Right cardiac atrium (tissue), 5 donors: ENCODE measurements at places on chromosomes 4 and X. TPM values are rescaled to one million over a fixed set of nuclear protein-coding genes. Genes with fewer than 3 reads are reported as not detected.

- DNase-seq: no peak
Observed at GRCh38 chrX:17511556-17511955, 136.6 kb downstream of the NHS start.

GRCh38 chr4:105148356-105148755 is 1.7 kb downstream of the TET2 start:
- no peak for DNase-seq

- no peak for DNase-seq
Observed at GRCh38 chr4:107468156-107468555, 251.9 kb downstream of the PAPSS1 start.

DNA sequence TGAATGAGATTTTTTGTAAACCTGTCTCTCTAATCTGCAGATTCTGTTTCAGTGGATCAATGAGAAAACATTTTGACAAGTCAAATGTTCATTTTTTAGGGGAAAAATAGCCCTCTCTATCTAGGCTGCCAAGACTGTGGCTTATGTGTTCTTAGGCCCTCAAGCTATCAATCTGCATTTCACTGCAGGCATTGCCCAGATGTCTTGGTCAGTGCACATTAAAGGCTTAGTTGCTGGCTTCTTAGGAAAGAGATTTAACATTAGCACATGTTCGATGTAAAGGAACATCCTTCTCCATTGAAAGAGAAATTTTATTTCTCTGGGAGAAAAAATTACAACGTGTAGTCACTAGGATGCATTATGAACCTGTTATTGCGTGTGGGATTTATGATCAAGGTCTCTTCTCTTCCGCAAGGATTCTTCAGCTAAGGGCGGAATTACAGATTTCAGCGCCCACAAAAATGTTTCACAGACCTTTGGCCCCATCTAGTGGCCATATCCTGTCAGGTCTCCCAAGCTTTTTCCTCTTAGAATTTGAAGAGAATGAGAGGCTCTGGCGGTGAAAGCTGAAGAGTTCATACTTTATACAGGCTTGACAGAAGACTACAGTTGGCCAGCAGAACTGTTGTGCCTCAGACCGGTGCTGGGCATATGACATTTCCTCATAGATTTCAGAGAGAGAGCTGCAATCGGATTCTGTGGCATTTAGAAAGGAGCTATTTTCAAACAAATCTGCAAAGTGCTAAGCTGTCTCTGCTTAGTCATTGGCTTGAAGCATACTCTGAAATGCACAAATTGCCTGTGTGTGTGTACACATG is 144.6 kb upstream of the NOCT start:
- peak; percentile 45 for DNase-seq

DNA sequence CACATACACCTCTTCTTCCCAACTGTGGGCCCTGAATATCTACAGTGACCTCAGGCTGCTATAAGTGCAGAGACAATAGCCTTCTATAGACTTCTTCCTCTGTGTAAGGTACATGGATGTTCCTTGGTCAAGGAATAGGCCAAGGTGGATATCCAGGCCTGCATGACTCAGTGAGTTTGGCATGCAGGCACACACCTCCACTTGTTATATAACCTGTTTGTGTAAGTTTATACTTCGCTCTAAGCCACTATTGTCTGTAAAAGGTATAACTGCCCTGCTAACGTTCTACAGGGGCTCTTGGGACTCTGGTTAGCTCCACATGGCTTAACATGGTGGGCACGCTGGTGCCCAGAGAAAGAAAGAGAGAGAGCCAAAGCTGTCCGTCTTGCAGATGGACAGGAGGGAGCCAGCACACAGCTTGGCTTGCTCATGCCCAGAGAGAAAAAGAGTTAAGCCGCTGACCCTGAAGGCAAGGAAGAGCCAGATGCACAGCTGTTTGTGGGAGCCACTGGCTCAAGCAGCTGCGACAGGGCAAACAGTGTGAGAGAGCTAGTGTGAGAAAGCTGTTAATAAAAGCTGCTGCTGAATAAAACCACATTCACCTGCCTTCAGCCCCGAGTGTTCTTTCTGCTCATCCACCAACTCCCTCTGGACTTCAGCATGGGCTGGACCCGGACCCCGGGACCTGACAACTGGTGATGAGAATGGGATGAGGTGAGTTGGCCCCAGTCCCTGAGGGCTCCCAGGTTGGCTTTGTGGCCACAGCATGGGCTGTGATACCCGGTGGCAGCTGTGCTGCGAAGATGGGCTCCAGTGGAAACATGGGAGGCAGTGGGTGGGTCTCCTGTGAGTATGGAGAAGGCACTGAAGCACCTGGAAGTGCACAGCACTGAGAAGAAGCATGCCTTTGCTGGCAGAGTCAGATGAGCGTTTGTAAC is 44.5 kb upstream of the ZBTB33 start:
- DNase-seq: no peak

GRCh38 chr4:9845791-9846493 is 64.5 kb downstream of the DRD5 start:
- no peak for DNase-seq

DNA sequence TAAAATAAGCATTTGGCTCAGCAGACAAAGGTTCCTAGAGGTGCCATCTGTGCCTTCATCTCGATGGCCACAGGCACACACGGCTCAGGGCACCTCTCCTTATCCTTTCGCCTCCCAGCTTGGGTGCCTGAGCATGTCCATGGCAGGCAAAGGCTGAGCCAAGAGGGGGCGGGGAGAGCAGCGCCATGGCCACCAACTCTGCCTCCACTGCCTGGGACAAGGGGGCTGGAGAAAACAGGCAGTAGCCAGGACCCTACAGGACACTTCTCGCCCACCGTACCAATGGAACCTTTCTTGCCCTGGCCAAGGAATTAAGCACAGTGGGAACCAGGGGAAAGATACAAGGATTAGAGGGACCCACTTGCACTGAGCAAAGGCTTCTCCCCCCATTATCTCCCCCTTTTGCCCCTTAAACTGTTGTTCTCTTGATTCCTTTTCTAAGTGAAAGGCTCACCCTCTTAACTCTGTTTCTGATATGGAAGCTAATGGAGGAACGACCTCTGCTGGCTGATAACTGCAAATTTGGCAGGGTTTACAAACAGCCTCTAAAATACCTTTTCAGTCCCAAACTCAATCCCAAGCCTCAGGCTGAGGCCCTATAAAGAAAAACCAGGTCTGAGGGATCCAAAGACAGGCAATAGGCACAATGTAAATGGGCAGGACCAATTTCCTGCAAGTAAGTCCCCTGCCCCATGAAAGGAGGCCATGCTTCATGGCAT is 335.2 kb downstream of the ADAM29 start:
- no peak for DNase-seq

GRCh38 chrX:70527610-70528345 is 83.1 kb downstream of the DLG3 start:
- no peak for DNase-seq

DNA sequence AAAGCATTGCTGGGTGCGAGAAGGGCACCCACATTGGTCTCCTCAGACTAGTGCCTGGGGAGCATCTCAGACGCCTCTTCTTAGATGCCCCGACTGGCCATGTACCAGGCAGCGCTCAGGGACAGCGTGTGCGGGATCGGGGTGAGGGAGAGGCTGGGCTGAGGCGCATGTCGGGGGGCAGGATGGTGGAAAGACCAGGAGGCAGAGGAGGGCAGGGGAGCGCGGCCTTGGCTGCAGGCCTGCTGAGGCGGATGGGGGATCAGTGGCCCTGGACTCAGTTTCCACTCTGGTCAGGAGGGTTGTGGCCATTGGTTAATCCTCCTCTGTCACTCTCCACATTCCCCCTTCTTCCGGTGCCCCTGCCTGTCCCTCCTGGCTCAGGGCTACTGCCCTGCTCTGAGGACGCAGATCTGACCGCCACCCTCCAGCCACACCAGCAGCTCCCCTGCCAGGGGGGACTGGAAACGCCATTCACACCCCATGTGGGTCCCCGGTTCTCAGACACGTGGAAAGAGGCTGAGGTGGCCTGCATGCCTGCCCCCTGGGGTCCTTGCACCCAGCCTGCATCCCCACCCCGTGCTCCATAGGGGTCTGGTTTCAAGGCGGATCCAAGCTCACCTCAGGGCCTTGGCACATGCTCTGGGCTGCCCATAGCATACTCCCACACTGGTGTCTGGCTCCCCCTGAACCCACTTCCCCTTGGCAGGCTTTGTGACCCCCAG is 105.9 kb downstream of the CPZ start:
- DNase-seq: no peak

DNA sequence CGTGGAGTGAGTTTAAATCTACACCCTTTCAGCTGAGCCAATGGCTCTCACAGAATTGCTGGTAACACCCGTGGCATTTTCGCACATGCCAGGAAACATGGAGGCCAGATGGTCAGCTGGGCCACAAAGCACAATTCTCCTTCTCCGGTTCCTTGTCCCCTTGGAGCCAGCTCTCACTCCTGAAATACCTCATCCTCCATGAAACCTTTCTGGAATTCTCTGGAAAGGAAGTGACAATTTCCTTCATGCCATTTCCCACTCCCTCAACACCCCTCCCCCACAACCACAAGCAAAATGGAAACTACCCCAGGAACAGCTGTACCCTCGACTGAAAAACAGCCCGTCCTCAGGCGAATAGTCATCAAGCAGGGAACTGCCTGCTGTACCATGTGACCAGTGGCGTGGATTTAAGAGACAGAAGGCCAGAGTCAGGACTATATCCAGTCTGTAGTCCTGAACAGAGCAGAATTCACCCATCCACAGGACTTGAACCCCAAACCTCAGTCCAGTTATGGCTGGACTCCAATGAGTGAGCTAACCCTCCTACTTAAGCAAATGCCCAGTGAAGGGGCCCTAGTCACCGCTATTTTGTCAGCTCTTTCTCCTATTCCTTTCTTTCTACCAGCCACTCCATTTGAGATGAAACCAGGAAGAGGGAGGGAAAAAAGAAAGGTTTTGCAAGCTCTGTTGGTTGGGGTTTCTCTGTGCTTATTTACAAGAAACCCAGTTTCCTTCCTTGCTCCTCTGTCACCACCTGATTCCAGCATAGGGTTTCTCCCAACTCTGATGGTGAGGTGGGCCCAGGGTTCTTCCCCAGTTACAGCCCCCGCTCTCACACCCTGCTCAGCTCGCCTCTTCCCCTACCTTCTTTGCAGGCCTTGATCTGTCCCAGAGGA is 24.5 kb downstream of the ELF4 start:
- no peak for DNase-seq

- DNase-seq: no peak
Observed at GRCh38 chrX:21691512-21692018, 33.4 kb upstream of the KLHL34 start.

DNA sequence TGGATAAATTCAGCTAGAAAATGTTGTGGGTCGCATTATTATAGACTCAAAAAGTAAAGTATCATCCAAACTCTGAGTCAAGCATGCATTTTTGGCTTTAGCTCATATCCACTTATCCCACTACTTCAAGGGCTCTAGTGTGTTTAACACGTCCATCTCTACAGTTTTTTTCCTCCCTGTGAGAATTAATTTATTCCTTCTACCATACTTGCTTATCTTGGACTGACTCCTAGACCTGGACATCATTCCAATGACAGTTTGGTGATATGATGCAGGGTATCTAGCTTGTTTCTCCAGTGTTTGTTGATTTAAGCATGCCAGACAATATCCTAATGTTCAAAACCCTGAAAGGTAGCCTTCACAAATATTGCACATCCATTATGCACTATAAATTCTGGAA is 1037.1 kb upstream of the INTU start:
- DNase-seq: no peak

GRCh38 chr4:70997036-70997435 is 3.6 kb downstream of the DCK start:
- no peak for DNase-seq

DNA sequence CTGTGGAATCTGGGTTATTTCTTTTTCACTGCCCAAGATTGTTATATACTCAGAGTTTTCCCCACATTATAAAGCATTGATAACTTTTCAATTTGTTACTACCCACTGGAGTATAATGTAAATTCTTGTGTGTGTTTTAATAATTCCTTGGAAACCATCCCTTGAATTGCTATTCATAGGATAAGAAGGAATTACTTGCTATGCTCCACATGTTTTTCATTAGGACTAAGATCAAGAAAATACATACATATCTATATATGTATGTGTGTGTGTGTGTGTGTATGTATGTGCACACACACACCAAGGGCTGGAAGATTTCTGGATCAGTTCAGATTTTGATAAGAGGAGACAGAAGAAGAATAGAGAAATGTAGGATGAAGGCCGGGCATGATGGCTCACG is 206.4 kb upstream of the JADE1 start:
- no peak for DNase-seq

GRCh38 chrX:22186165-22186564 is 86.5 kb upstream of the CBLL2 start:
- no peak for DNase-seq

GRCh38 chr4:36665985-36666527 is 384.6 kb downstream of the DTHD1 start:
- no peak for DNase-seq

- DNase-seq: no peak
Observed at GRCh38 chr4:60637976-60638375, 562.1 kb upstream of the ADGRL3 start.

GRCh38 chr4:89915937-89916336 is 21.3 kb downstream of the MMRN1 start:
- no peak for DNase-seq

DNA sequence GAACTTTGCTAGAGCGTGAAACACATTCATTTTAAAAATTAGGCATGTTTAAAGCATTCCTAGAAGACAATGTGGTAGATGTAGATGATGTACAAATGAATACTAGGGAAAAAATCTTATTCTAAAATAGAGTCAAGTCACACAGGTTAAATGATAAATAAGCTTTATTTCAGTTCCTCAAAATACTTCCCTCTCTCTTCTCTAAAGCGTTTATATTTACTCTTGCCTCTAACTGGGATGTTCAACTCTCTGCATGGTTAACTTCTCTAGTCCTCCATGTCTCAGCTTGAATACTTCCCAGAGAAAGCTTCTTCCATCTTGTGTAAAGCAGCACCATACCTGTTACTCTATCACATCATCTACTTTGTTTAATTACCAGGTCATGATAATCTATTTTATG is 30.9 kb upstream of the GLRA3 start:
- no peak for DNase-seq

TRIM75 gene
- not detected for total RNA-seq

MAOB gene
- 71.7 TPM for total RNA-seq

IL2 gene
- not detected for total RNA-seq

SPARCL1 gene
- 365 TPM for total RNA-seq

ASB12 gene
- 0.45 TPM for total RNA-seq

EIF4E gene
- total RNA-seq: 73.4 TPM

MFAP3L gene
- 4.4 TPM for total RNA-seq

HAND2 gene
- 131 TPM for total RNA-seq

NR0B1 gene
- not detected for total RNA-seq

C1QTNF7 gene
- total RNA-seq: 2.2 TPM

XIAP gene
- 37.7 TPM for total RNA-seq
